GM03348 (cell line): ENCODE measurements at places on chromosomes 4 and X.

DNA sequence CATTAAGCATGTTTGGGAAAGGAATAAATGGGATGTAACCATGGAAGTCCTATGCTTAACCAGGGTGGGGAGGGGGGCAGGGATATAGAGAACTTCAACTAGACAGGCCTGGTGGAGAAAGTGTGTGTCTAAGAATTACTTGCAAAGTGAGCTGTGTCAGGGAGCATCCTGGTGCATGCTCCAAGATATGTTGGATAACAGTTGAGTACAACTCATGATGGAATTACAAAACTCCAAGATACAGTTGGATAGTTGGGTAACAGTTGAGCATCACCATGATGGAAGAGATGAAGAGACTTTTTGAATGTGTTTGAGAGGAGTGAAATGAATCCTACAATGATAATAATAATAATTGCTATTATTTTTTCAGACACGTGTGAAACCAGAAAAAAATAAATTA lies 26.1 kb upstream of the ACSL1 start:
- DNase-seq = no peak

DNA sequence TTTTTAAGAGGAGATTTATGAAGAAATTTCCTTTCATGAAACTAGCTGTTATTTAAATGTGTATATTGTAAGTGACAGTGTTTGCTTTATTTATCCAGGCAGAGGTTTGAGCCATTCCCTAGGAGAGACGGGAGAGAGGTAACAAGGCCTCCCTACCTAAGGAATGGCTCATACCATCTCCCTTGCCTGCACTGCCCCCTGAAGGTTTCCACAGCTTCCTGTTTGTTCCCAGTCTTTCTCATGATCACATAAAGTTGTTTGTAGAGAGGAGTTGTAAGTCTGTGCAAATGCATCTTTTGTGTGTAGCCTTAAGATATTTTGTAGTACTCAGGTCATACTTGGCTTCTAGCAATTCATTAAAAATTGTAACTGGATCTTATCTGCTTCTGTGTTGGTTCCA lies 1504.5 kb upstream of the PCDH10 start:
- DNase-seq = no peak

DNA sequence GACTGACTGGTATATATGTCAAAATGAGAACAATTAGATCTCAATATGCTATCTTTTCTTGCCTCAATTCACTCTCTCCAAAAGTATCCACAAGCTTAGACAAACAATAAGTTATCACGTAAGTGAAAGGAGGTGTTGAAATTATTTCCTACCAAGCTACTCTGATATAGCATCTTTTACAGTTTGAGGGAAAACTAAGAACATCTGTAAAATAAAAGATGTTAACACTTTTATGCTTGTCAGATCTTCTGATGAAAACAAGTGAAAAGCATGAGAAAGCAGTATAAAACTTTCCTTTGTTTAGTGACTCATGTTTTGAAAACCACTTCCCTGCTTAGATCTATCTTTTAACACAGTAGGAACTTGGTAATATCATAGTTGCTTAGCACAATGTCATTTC lies 8.4 kb upstream of the MAB21L2 start:
- DNase-seq = peak; percentile 18

DNA sequence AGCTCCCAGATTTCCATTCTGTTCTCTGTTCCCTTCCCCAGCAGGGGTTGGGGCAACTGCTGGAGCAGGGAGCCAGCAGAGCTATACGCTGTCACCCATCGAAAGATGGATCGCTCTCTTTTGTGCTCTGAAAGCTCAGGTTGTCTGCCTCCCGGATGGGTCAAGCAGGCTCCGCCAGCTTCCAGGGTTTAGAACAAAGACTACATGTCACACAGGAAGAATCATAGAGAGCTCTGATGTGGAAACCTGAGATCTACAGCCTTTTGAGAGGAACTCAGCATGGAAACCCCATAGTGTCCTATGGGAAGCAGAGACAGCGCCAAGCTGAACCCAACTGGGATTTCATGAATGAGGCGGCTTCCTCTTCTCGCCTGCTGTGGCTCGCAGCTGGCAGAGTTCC lies 205.4 kb downstream of the HS3ST1 start:
- DNase-seq = no peak

GRCh38 chr4:142168181-142168580 lies 531.8 kb downstream of the IL15 start:
- DNase-seq = peak; percentile 4

DNA sequence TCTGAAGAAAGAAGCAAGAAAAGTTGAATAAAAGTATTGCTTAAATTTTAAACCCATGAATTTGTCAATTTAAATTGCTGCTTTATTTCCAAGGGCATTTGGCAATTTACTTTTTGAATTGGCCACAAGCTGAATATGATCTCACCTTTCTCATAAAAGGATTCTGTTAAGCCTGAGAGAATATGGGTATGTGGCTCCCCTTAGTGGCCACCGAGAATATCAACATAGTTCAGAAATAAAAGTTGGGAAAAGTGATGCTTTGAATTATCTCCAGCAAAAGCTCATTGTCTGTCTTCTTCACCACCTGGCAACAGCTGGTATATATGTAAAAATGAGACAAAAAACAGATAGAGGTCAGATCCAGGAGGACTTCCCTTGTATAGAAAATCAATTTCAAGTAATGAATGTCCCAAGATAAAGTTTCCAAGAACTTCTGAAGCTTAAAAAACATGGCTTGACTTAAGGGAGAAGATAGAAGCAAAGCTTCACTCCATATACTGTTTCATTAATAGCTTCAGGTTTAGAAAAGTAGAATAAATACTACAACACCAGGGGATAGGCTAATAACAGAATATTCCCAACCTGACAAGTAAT lies 290.7 kb upstream of the FAM241A start:
- peak; percentile 35 for DNase-seq
